Muscle of leg (tissue), 16 donors: ENCODE measurements at places on chromosomes 7 and 10. TPM values are rescaled to one million over a fixed set of nuclear protein-coding genes. Genes with fewer than 3 reads are reported as not detected.

Gene ANK3
- polyA plus RNA-seq: 81.1 TPM

Gene ZP3
- polyA plus RNA-seq: 6.2 TPM

Gene AP1S1
- polyA plus RNA-seq: 24.5 TPM

Gene CELF2
- 51.3 TPM for polyA plus RNA-seq

Gene ITPRID1
- polyA plus RNA-seq: 0.42 TPM

Gene HOXA1
- polyA plus RNA-seq: 0.42 TPM

Gene CFAP69
- 2.7 TPM for polyA plus RNA-seq

Gene BEND7
- 5.7 TPM for polyA plus RNA-seq

Gene PTN
- 141 TPM for polyA plus RNA-seq

Gene PRR15
- not detected for polyA plus RNA-seq

Gene WNT8B
- polyA plus RNA-seq: not detected

Gene IL6
- polyA plus RNA-seq: 0.26 TPM

Gene KLLN
- polyA plus RNA-seq: 0.35 TPM

Gene TMUB1
- polyA plus RNA-seq: 38.2 TPM

- H3K4me1 ChIP-seq: no peaks in the 10 kb centered on the region
- H3K4me3 ChIP-seq: no peak overlapping the region
- no peak for DNase-seq
- no peaks in the 10 kb centered on the region for H3K27me3 ChIP-seq
- H3K27ac ChIP-seq: no peak overlapping the region
- peaks cover 7% of the 10 kb centered on the region for H3K36me3 ChIP-seq
Observed at GRCh38 chr10:87759551-87759950, 58.5 kb downstream of the ATAD1 start.

DNA sequence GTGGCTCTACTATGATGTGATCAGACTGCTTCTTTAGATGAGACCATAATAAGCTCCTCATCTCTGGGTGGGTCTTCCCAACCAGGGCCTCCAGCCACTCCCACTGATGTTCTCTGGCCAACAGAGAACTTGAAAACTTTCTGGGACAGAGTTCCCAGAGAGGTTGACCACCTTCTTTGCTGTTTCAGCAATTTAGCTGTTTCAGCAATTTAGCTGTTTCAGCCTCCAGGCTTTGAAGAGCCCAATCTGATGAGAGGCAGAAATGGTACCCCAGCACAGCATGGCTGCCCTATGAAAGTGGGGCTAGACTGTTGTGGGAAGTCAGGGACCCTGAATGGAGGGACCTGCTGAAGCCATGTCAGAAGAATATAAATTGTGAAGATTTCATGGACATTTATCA lies 49.0 kb downstream of the ZNF92 start:
- H3K27me3 ChIP-seq: no peaks in the 10 kb centered on the region
- no peak overlapping the region for H3K4me3 ChIP-seq
- no peak overlapping the region for H3K27ac ChIP-seq
- H3K36me3 ChIP-seq: no peaks in the 10 kb centered on the region
- no peaks in the 10 kb centered on the region for H3K4me1 ChIP-seq
- no peak for DNase-seq

DNA sequence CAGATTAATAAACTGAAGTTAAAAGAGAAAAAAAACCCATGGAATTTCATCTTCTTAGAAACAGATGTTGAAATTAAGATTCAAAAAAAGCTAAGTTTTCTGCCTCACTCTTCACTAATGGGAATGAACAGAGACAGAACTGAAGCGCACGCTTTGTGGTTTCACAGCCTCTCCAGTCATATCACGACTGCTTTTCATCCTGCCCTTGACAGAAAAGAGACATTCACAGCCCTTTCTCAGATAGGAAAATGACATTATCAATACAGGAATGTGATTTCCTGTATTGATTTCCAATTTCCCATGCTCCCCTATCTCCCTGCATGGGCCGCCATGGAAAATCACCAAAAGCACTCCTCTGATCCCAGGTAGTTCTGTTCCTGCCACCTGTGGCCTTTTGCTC lies 108.2 kb downstream of the PFKFB3 start:
- no peak overlapping the region for H3K27ac ChIP-seq
- no peak overlapping the region for H3K4me3 ChIP-seq
- H3K36me3 ChIP-seq: no peaks in the 10 kb centered on the region

GRCh38 chr7:27140126-27140857 lies 3.2 kb downstream of the HOXA5 start:
- H3K4me3 ChIP-seq: peak overlapping the region; percentile 33
- H3K27ac ChIP-seq: peak overlapping the region; percentile 83
- peaks cover 22% of the 10 kb centered on the region for H3K27me3 ChIP-seq
- peaks cover 35% of the 10 kb centered on the region for H3K36me3 ChIP-seq

GRCh38 chr10:625333-625696 lies 64.2 kb downstream of the DIP2C start:
- H3K27me3 ChIP-seq: no peaks in the 10 kb centered on the region
- no peak overlapping the region for H3K4me3 ChIP-seq
- peak overlapping the region; percentile 40 for H3K27ac ChIP-seq
- peaks cover 6% of the 10 kb centered on the region for H3K36me3 ChIP-seq
- H3K4me1 ChIP-seq: peaks cover 50% of the 10 kb centered on the region
- peak; percentile 36 for DNase-seq

- peak overlapping the region; percentile 77 for H3K4me3 ChIP-seq
- H3K27me3 ChIP-seq: peaks cover 3% of the 10 kb centered on the region
- H3K36me3 ChIP-seq: no peaks in the 10 kb centered on the region
- H3K27ac ChIP-seq: peak overlapping the region; percentile 91
Observed at GRCh38 chr7:116211006-116211912, 920 bp downstream of the TES start.

DNA sequence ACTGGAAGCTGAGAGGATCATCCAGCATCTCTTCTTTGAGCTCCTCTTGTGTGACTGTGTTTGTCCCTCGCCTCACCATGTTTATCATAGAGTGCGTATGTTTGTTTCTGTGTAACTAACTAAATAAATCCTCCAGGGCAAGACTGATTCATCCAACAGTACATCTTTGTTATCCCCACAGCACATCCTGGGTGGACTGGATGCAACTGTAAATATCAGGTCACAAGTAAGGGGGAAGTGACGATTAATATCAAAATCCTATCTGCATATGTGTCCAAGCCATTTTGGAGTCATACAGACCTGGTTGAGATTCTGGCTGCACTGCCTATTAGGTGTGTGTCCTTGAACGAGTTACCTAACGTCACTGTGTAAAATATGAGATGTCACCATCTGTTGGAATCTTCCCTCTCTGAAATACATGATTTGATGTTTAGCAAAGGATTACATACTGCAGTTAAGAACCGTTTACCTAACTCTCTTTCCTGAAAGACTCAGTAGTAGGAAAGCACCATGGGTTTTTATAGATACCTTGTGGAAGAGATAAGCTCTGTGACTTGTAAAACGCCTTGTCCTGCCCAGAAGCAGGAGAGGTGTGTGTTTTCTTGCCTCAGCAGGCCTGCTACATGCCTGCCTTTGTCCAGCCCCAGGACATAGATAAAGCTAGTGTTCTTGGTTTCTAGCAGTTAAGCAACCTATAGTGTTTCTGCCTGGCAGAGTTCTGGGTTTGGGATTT lies 25.8 kb downstream of the WBP1L start:
- no peak overlapping the region for H3K4me3 ChIP-seq
- no peak overlapping the region for H3K27ac ChIP-seq
- peaks cover 5% of the 10 kb centered on the region for H3K36me3 ChIP-seq
- no peaks in the 10 kb centered on the region for H3K27me3 ChIP-seq

DNA sequence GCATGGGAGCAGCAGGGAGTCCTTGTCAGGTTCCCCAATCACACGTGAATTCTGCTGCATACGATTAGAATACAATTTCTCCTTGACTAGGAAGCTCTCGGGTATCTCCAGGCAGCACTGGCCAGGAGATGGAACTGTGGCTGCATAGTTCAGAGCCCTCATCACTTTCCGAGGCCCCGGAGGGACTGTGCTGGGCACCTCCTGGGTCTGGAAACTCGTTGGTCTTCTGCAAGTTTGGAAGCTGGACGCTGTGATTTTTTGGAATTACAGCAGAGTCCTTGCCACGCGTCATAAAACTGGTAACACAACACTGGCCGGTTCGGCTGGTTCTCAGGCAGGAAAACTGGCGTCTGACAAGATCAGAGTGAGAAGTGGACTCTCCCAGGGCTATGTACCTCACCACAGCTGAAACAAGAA lies 216.1 kb downstream of the CCDC3 start:
- no peak overlapping the region for H3K4me3 ChIP-seq
- peaks cover 37% of the 10 kb centered on the region for H3K4me1 ChIP-seq
- no peak for DNase-seq
- H3K27ac ChIP-seq: peak overlapping the region; percentile 42
- no peaks in the 10 kb centered on the region for H3K36me3 ChIP-seq

GRCh38 chr10:29635711-29636144 lies 957 bp upstream of the SVIL start:
- peaks cover 2% of the 10 kb centered on the region for H3K36me3 ChIP-seq
- H3K27me3 ChIP-seq: no peaks in the 10 kb centered on the region
- peak; percentile 61 for DNase-seq
- H3K4me3 ChIP-seq: peak overlapping the region; percentile 44
- H3K4me1 ChIP-seq: peaks cover 10% of the 10 kb centered on the region

DNA sequence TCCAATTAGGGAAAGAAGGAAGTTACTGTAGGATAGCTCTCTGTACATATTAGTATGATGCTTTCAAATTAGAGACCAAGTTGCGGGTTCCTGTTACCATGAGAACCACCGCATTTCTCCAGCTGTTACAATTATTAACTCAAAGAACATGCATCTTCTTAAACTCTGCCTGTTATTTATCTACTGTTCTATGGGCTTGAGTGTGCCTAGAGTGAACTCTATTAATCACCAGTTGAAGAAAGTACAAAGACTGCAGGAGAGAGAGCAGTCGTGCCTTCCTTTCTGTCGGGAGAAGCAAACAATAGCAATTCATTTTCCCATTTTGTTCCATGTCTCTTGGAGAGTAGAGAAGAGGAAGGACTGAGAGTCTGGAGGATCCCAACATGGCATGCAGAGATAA lies 1071.2 kb downstream of the TYW1 start:
- no peak for DNase-seq
- no peaks in the 10 kb centered on the region for H3K4me1 ChIP-seq
- no peaks in the 10 kb centered on the region for H3K36me3 ChIP-seq
- no peak overlapping the region for H3K4me3 ChIP-seq

DNA sequence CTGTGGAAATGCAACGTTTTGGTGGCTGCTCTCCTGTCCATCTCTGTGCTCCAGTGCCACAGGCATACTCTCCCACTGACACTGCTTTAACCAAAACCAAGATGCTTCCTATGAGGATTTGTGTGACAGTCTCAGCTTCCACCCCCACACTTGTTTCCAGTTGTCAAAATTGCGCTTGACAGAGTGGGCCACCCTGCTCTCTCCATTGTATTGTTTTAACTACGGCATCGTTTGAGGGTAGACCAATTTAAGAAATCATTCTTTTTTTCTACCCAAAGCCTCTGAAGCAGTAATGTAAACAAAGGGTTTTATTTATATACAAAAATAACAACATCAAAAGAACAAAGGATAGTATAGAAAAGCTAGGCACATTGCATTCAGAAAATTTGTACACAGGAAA lies 178.0 kb downstream of the INHBA start:
- no peak overlapping the region for H3K27ac ChIP-seq
- no peaks in the 10 kb centered on the region for H3K36me3 ChIP-seq
- no peak for DNase-seq
- H3K4me3 ChIP-seq: no peak overlapping the region
- no peaks in the 10 kb centered on the region for H3K27me3 ChIP-seq

DNA sequence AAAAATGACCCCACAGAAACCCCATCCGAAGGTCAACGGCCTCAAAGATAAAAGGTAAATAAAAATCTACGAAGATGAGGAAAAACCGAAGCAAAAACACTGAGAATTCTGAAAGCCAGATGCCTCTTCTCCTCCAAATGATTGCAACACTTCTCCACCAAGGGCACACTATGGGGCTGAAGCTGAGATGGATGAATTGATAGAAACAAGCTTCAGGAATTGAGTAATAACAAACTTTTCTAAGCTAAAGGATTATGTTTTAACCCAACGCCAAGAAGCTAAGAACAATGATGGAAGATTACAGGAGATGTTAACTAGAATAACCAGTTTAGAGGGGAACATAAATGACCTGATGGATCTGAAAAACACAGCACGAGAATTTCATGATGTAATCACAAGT lies 127.8 kb downstream of the MACC1 start:
- no peaks in the 10 kb centered on the region for H3K4me1 ChIP-seq
- H3K27ac ChIP-seq: no peak overlapping the region
- H3K4me3 ChIP-seq: no peak overlapping the region
- H3K36me3 ChIP-seq: no peaks in the 10 kb centered on the region
- H3K27me3 ChIP-seq: no peaks in the 10 kb centered on the region

GRCh38 chr10:21337171-21337792 lies 188.2 kb downstream of the SKIDA1 start:
- H3K27ac ChIP-seq: no peak overlapping the region
- H3K4me3 ChIP-seq: no peak overlapping the region
- H3K36me3 ChIP-seq: no peaks in the 10 kb centered on the region
- no peak for DNase-seq
- H3K4me1 ChIP-seq: peaks cover 11% of the 10 kb centered on the region

DNA sequence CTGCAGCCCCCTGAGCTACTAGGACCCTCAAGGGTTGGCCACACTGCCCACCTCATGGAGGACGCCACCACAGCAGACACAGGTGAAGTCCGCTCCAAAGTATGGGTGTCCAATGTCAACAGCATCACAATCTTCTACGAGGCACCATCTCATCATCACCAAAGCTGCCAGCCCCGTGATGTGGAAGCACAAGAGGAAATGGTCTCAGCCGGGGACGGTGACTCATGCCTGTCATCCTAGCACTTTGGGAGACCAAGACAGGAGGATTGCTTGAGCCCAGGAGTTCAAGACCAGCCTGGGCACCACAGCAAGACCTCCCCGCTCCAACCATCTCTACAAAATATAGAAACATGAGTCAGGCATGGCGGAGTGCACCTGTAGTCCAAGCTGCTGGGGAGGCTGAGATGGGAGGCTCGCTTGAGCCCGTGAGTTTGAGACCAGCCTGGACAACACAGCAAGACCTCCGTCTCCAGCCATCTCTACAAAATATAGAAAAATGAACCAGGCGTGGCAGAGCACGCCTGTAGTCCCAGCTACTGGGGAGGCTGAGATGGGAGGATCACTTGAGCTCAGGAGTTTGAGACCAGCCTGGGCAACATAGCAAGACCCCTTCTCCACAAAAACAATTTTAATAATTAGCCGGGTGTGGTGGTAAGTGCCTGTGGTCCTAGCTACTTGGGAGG lies 48.8 kb upstream of the MYL10 start:
- no peak overlapping the region for H3K27ac ChIP-seq
- H3K4me3 ChIP-seq: no peak overlapping the region
- H3K36me3 ChIP-seq: no peaks in the 10 kb centered on the region
- no peak for DNase-seq
- peaks cover 5% of the 10 kb centered on the region for H3K27me3 ChIP-seq

GRCh38 chr10:43316988-43317387 lies 50.1 kb upstream of the RASGEF1A start:
- no peaks in the 10 kb centered on the region for H3K36me3 ChIP-seq
- H3K27ac ChIP-seq: no peak overlapping the region
- no peak for DNase-seq
- H3K4me3 ChIP-seq: no peak overlapping the region
- H3K27me3 ChIP-seq: peaks cover 3% of the 10 kb centered on the region

GRCh38 chr10:25083546-25084111 lies 67.2 kb downstream of the THNSL1 start:
- no peak overlapping the region for H3K27ac ChIP-seq
- no peaks in the 10 kb centered on the region for H3K27me3 ChIP-seq
- H3K4me1 ChIP-seq: peaks cover 4% of the 10 kb centered on the region
